T-helper 17 cell (primary cell): ENCODE measurements at places on chromosomes 2 and 18. TPM values are rescaled to one million over a fixed set of nuclear protein-coding genes. Genes with fewer than 3 reads are reported as not detected.
A peak's percentile ranks its signal among the peaks of the same experiment; 100 is the strongest.

EVX2 gene
- not detected for total RNA-seq

SCN7A gene
- not detected for total RNA-seq

RUFY4 gene
- total RNA-seq = 0.77 TPM

MORN2 gene
- total RNA-seq = 2.7 TPM

BCL11A gene
- 9.2 TPM for total RNA-seq

CRACDL gene
- total RNA-seq = 0.55 TPM

LRATD1 gene
- total RNA-seq = not detected

ING5 gene
- 60.8 TPM for total RNA-seq

RTP5 gene
- not detected for total RNA-seq

DNA sequence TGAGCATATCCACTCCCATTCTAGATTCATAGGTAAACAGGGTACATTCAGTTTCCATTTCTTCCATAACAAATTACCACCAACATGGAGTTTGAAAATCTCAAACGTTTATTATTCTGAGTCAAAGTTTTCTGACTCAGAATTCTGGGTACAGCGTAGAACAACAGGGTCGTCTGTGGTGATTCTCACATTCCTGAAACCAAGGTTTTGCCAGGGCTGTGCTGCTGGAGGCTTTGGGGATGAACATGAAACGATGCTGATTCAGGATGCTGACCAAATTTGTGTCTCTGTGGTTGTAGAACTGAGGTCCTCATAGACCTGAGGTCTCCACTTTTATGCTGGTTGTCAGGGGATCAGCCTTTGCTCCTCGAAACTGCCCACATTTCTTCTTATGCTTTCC is 255.7 kb downstream of the DSEL start:
- peaks cover 2% of the 10 kb centered on the region for H3K36me3 ChIP-seq
- peaks cover 11% of the 10 kb centered on the region for H3K27me3 ChIP-seq
- H3K27ac ChIP-seq = no peak overlapping the region

DNA sequence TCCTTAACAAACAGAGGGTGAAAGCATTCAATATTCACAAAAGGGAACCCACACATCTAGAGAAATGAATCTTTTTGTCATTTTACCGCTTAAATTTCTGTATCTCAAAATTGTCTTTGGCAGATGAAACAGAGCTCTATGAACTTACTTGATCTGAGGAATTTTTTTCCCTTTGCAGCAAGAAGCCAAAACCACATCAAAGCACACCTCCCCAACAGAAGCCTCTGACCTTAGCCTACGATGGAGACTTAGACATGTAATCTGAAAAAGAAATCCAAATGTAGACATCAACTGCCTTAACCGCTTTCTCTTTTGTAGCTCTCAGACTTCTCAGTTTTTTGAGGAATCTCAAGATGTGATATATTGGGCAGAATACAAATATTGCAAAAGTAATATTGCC is 287.9 kb upstream of the HNMT start:
- no peaks in the 10 kb centered on the region for H3K27me3 ChIP-seq
- no peak overlapping the region for H3K27ac ChIP-seq
- H3K36me3 ChIP-seq = no peaks in the 10 kb centered on the region

- H3K27me3 ChIP-seq = no peaks in the 10 kb centered on the region
- H3K36me3 ChIP-seq = peaks cover 3% of the 10 kb centered on the region
- no peak overlapping the region for H3K4me3 ChIP-seq
- no peak for DNase-seq
These were observed 218.9 kb upstream of the TANK start for GRCh38 chr2:160941290-160941846.

DNA sequence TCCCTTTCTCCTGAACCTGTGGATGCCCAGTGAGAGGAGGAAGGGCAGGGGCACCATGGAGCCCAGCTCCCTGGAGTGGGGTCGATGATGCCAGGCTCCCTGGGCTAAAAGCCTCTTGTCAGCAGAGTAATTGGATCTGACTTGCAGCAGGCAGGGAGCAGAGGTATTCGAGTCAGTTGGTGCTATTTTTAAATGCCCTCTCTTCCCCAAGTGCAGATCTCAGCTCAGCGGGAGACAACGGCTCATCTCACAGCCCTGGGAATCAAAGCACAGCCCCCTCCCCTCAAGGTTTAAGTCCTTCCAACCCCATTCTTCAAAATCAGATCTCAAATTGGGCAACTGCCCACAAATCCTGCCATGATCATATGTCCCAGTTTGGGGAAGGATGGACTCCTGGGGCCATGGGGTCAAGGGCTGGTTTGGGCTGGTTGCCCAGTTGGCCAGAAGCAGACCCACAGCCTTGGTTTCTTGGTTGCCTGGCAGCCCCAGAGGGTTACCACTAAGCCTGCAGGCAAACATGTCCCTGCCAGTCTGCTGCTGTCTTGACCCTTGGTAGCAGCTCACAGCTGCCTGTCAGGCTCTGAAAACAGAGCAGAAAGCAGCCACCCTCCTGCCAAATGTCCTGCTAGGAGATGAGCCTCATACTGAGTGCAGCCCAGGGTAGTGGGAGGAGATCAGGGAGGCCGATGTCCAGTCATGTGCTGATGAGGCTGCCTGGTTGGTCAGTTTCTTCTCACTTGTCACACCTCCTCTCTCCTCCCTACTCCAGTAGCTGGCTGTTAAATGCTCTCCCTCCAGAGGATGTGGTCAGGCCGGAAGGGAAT is 244.9 kb downstream of the LOXHD1 start:
- peaks cover 17% of the 10 kb centered on the region for H3K27me3 ChIP-seq
- H3K27ac ChIP-seq = no peak overlapping the region
- DNase-seq = no peak
- peaks cover 19% of the 10 kb centered on the region for H3K4me1 ChIP-seq

- DNase-seq = no peak
- peaks cover 12% of the 10 kb centered on the region for H3K27me3 ChIP-seq
- peaks cover 4% of the 10 kb centered on the region for H3K4me1 ChIP-seq
- no peaks in the 10 kb centered on the region for H3K36me3 ChIP-seq
- no peak overlapping the region for H3K4me3 ChIP-seq
These were observed 1.8 kb upstream of the KCNG3 start for GRCh38 chr2:42495611-42496010.

DNA sequence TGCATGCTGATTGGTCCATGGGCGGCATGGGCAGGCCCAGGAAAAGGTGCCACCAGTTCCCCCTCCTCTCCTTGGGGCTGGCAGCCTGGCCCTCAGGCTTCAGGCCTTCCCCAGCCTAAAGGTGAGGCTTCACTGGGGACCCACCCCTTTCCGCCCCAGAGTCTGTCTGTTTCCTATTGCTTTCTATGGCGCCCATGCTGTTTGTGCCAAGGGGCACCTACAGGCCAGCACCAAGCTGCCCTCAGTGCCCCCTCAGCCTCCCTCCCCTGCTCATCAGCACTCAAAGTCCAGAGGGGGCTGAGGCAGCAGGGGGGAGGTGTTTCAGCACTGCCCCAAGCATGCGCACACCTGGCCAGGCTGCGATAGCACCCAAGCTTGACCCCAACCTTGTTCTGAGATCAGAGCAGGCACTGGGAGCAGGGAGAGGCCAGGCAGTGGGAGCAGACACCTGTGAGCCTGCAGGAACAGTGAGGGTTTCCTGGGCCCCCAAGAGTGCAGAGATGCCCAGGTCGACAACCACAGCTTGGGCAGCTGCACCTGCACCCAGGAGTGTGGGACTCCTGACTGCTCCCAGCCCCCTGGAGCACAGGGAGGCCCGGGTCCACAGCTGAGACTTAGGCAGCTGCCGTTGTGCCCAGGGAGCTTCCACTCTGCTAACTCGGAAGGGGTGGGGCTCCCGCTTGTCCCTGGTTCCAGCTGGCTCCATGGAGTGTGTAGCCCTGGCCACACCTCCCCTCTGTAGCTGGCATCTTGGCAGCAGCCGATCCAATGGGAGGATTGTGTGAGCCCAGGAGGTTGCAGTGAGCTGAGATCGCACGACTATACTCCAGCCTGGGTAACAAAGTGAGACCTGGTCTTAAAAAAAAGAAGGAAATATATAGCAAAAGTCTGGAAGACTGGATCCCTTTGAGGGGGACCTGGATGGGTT is 69.1 kb downstream of the NCAPH start:
- peaks cover 26% of the 10 kb centered on the region for H3K4me1 ChIP-seq
- H3K4me3 ChIP-seq = no peak overlapping the region
- no peaks in the 10 kb centered on the region for H3K27me3 ChIP-seq
- DNase-seq = no peak
- no peak overlapping the region for H3K27ac ChIP-seq

DNA sequence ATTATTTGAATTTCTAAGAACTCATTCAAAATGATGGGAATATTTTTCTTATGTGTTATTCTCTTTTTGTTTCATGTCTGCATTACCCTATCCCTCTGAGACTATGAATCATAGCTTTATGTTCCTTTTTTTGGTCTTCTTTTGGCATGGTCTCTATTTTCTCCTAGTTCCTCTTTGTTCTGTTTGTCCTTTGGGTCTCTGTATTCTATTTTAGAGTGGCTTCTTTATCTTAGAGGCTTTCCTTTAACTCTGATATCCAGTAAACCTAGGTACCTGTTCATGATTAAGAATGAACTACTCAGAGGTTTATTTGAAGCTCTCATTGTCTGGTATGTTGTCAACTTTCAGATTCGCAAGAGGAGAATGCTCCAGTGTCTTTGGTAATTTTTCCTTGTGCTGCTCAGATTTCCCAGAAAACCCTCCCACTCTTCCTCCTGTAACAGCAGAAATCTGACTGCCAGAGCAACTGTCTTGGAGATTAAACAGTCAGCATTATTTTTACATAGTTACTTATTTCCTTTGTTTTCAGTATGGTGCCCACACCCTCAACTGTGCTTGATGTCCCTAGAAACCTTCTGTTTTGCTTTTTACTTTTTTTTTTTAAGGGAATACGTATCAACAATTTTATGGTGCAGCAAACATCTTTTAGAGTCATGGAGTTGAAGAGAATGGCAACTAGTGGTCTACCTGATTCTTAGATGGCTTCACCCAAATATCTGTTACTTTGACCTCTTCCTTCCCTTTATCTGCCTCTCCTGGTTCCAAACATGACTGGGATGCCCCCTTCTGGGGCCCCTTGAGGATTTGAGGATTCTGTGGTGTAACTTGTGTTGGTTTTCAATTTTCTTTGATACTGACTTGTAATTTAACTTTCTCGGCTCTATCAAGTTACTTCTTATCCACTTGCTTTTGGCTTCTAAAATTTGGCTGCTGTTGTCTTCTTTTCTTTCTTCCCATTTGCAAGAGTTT is 92.0 kb downstream of the DPP10 start:
- no peaks in the 10 kb centered on the region for H3K4me1 ChIP-seq
- no peaks in the 10 kb centered on the region for H3K36me3 ChIP-seq
- DNase-seq = no peak

DNA sequence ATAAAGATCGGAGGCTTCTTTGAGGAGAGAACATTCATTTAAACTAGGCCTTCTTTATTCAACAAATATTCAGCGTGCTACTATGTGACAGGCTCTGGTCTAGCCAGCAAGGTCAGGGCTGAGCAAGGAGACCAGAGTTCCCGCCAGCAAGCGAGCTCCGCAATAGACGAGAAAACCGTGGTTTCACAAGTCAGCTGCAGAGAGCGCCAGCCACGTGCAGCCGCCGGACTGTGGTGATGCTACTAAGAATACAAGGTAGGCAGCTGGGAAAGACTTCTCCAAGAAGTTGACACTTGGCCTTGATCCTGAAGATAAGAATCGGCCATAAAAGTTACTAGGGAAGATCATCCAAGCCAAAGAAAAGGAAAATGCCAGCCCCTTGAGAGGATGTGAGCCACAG is 533.7 kb upstream of the SALL3 start:
- H3K4me1 ChIP-seq = no peaks in the 10 kb centered on the region
- no peaks in the 10 kb centered on the region for H3K36me3 ChIP-seq
- H3K27me3 ChIP-seq = no peaks in the 10 kb centered on the region
- no peak for DNase-seq
- no peak overlapping the region for H3K27ac ChIP-seq
- H3K4me3 ChIP-seq = no peak overlapping the region

DNA sequence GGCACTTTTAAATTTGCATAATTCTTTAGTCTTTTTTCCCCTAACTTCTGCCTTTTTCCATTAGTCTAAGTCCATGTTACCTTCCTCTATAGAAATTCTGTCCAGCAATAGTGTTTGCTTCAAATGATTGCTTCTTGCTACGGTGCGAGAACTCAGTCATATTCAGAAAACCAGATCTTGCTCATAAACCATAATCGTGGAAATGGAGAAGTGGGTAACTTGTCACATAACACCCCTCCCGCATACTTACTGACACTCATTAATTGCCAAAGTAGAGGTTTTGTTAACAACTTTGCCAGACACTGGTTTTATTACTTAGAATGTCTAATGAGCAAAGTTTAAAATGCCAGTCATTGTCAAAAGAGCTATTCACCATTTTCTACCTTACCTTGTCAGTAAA is 94.3 kb upstream of the TWSG1 start:
- no peak overlapping the region for H3K4me3 ChIP-seq
- no peak for DNase-seq
- H3K4me1 ChIP-seq = peaks cover 26% of the 10 kb centered on the region
- H3K27ac ChIP-seq = peak overlapping the region; percentile 68
- peaks cover 28% of the 10 kb centered on the region for H3K36me3 ChIP-seq

DNA sequence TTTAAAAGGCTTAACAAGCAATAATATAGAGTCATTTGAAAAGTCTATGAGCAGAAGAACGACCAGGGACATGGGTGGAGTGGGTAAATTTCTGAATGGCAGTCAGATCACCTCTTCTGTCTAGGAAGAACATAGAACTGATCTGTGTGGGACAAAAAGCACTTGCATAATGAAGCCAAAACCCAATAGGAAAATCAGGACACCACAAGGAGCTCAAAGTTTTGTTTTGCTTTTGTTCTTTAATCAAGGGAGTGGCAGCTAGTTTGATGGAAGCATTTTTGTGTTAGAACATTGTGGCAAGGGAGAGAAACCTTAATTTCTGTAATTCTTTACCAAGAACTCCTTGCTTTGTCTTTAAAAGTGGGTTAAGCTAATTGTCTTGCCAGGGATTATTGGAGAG is 240.2 kb upstream of the TANK start:
- DNase-seq = no peak
- H3K4me3 ChIP-seq = no peak overlapping the region
- peaks cover 38% of the 10 kb centered on the region for H3K27me3 ChIP-seq
- H3K36me3 ChIP-seq = no peaks in the 10 kb centered on the region
- no peak overlapping the region for H3K27ac ChIP-seq
- peaks cover 7% of the 10 kb centered on the region for H3K4me1 ChIP-seq

GRCh38 chr2:42169874-42170521 is 845 bp downstream of the EML4 start:
- peak; percentile 14 for DNase-seq
- H3K27ac ChIP-seq = no peak overlapping the region
- peaks cover 16% of the 10 kb centered on the region for H3K4me1 ChIP-seq
- peaks cover 2% of the 10 kb centered on the region for H3K36me3 ChIP-seq

DNA sequence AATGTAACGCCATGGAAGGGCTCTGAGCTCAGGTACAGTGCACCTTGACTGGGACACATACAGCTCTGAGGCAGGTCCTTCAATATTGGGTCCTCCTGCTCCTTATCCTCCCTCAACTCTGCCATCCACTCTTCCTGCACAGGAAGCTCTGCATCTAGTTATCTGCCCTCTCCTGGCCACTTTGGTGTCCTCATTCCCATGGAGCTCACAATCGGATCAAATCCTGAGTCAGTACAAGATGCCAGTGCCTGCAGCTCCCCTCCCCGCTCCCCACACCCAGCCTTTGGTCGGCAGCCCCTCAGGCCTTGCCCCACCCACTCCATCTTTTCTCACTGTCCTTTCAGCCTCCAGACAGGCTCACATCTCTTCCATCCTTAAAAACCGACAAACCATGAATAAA is 58.0 kb downstream of the LRRFIP1 start:
- no peak overlapping the region for H3K4me3 ChIP-seq
- H3K4me1 ChIP-seq = peaks cover 42% of the 10 kb centered on the region
- no peaks in the 10 kb centered on the region for H3K27me3 ChIP-seq

- H3K4me3 ChIP-seq = no peak overlapping the region
- H3K27ac ChIP-seq = no peak overlapping the region
- DNase-seq = no peak
These were observed 46.5 kb downstream of the PTGR3 start for GRCh38 chr18:75162467-75162866.

GRCh38 chr18:42373584-42373983 is 418.6 kb downstream of the PIK3C3 start:
- H3K36me3 ChIP-seq = no peaks in the 10 kb centered on the region
- no peak overlapping the region for H3K27ac ChIP-seq
- no peak overlapping the region for H3K4me3 ChIP-seq
- no peaks in the 10 kb centered on the region for H3K4me1 ChIP-seq
